Left lung (tissue), 14 donors: ENCODE measurements at places on chromosomes 5 and 9. TPM values are rescaled to one million over a fixed set of nuclear protein-coding genes. Genes with fewer than 3 reads are reported as not detected.

DNA sequence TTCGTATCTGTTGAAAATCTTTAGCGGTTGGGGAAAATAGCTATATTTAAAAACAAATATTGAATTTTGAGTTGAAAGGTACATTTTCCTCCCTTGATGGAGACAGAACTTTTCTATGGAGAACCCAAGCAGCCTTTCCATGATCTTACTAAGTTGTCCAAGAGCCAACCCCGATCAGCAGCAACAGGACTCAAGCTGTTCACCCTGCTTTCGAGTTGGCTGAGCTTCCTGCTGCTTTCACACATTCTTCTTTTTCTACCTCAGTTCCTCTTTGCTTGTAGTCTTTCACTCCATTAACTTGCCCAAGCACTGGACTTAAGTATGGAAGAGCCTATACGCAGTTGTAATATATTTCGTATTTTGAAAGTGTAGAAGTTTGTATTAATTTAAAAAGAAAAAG is 59.4 kb downstream of the IL6ST start:
- no peak for DNase-seq

DNA sequence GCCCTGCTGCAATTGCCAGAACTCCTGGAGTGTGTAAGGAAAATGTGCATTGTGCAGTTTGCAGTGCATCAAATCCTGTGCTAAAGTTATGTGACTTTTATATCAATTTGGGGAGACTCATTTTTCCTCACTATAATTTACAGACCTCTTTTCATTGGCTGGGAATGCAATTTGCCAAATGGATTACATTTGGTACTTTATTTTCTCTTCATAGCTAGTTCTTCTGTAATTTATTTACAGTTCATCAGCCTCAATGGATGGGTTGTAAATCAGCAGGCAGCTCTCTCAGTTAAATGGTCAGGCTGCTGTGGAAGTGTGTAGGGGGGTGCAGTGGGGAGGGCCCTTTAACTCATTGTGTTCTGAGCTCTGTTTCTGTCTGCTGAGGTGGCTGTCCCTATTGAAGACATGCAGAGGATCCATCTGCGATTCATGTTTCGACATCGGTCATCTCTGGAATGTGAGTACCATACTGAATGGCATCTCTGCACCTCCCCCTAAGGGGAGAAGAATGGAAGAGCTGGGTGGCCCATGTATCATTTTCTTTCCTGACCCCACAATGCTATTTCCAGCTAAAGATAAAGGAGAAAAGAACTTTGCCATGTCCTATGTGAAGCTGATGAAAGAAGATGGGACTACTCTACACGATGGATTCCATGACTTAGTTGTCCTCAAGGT is 74.6 kb downstream of the DOCK2 start:
- no peak for DNase-seq

- DNase-seq = no peak
Observed at GRCh38 chr9:29416204-29416603, 1842.9 kb upstream of the C9orf72 start.

DNA sequence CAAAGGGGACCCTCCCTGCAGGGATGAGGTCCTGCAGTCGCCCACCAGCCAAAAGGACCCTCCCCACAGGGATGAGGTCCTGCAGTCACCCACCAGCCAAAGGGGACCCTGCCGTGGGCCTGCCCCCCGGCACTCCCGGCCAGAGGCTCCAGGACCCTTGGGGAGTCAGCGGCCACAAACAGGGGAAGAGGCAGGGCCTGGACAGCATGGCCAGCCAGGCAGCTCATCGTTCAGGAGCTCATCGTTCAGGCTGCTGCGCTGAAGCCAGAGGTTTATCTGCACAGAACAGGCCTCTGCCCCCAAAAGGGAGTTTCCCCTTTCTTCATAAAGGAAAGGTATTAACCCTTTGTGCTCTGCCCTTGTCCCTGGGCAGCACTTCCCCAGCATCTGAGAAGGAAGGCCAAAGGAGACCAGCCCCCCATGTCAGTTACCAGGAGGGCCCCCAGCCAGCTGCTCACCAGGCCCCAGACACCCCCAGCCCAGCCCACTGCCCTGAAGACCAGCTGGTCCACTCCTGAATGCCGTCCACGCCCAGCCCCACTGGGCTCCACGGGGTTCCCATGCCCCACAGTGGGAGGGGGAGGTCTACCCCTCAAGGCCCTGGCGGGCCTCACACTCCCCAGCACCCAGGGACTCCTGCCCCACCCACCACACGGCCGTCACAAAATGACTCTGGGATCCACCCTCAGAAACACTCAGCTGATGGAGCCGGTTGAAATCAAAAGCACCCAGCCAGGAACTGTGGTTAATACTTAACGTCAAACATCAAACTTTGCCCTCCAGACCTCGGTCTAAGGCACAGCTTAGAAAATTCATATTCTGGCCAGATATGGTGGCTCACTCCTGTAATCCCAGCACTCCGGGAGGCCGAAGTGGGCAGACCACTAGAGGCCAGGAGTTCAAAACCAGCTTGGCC is 6.3 kb downstream of the SLC12A7 start:
- DNase-seq = no peak

DNA sequence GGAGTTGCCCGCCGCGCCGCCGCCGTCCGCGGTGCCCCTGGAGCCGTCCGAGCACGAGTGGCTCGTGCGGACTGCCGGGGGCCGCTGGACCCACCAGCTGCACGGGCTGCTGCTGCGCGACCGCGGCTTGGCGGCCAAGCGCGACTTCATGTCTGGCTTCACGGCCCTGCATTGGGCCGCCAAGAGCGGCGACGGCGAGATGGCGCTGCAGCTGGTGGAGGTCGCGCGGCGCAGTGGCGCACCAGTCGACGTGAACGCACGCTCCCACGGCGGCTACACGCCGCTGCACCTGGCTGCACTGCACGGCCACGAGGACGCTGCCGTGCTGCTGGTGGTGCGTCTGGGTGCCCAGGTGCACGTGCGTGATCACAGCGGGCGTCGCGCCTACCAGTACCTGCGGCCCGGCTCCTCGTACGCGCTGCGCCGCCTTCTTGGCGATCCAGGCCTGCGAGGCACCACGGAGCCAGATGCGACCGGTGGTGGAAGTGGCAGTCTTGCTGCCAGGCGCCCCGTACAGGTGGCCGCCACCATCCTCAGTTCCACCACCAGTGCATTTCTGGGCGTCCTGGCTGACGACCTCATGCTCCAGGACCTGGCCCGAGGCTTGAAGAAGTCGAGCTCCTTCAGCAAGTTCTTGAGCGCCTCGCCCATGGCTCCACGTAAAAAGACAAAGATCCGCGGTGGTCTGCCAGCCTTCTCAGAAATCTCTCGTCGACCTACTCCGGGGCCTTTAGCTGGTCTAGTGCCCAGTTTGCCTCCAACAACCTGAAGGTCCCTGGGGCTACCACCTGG is 1.6 kb downstream of the SOWAHA start:
- no peak for DNase-seq

DNA sequence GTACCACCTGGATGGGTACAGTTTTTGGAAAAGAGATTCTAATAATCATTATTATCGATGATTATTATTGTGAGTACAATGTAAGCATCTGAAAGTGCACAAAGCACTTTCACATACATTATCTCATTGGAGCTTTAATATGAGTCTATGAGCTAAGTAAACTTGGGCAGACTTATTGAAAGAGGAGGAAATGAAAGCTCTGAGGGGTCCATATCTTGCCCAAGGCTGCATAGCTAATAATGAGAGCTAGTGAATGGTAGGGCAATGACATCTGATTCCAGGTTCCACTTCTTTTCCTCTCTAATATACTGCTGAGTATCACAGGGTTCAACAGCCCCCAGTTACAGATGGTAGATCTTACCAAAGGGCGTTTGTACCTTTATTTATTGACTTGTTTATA is 26.1 kb downstream of the TIMD4 start:
- no peak for DNase-seq

Gene SPAG8
- polyA plus RNA-seq = 13.0 TPM

Gene NDUFS4
- polyA plus RNA-seq = 95.3 TPM

Gene OGN
- polyA plus RNA-seq = 153 TPM
